ENCODE measurements at places on chromosomes 3 and 15. TPM values are rescaled to one million over a fixed set of nuclear protein-coding genes. Genes with fewer than 3 reads are reported as not detected.
A peak's percentile ranks its signal among the peaks of the same experiment; 100 is the strongest.

- peak overlapping the region; percentile 63 for H3K27ac ChIP-seq
- H3K27me3 ChIP-seq, result no peaks in the 10 kb centered on the region
- no peaks in the 10 kb centered on the region for H3K36me3 ChIP-seq
- peak; percentile 75 for DNase-seq
- peaks cover 35% of the 10 kb centered on the region for H3K4me1 ChIP-seq
Observed at GRCh38 chr3:143751643-143752178, 96.6 kb downstream of the SLC9A9 start.

DNA sequence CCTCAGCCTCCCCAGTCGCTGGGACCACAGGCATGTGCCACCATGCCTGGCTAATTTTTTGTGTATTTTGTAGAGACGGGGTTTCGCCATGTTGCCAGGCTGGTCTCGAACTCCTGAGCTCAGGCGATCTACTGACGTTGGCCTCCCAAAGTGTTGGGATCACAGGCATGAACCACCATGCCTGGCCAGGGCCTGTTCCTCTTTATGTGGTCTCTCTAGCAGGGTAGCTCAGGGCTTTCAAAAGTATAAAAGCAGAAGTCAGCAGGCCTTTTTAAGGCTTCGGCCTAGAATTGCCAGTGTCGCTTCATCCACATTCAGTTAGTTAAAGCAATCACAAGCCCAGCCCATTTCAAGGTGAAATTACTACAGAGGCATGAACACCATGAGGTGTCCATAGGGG lies 7.6 kb downstream of the VHL start:
- no peaks in the 10 kb centered on the region for H3K4me1 ChIP-seq
- no peak overlapping the region for H3K27ac ChIP-seq
- no peak for DNase-seq
- no peak overlapping the region for H3K4me3 ChIP-seq

- no peak overlapping the region for H3K4me3 ChIP-seq
- DNase-seq, result no peak
- no peaks in the 10 kb centered on the region for H3K4me1 ChIP-seq
Observed at GRCh38 chr3:27201492-27201891, 167.7 kb downstream of the NEK10 start.

DNA sequence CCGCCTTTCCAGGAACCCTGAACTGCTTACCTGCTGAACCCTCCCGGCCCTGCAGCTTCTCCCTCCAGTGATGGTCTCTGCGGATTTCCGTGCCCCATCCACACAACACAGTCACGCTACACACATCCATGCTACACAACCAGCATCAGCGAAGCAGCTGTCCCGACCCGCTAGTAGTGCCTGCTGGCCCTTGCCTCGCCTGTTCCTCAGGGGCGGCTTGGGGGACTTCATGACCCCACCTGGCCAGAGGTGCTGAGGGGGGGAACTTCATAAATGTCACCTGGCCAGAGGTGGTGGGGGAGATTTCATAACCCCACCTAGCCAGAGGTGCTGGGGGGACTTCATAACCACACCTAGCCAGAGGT lies 530 bp upstream of the TUBGCP5 start:
- no peaks in the 10 kb centered on the region for H3K36me3 ChIP-seq
- peak overlapping the region; percentile 78 for H3K4me3 ChIP-seq
- H3K27ac ChIP-seq, result peak overlapping the region; percentile 62
- no peaks in the 10 kb centered on the region for H3K27me3 ChIP-seq

DNA sequence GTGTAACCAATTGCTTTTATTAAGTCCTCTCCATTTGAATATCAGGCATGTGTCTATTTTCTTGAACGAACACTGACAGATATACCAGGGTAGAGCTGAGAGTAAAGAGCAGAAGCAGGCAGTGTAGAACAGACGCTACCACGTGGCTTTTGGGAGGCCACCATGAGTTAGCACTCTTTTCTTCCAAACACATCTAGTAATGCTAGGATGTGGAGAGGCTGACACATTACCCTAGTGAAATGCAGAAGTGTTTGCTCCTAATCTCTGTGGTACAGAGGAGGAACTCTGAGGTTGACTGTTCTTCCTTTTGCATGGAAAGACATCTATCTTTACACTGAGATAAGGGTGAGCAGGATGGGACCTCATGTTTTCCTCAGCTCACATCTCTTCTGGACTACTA lies 216.3 kb downstream of the SATB1 start:
- H3K4me1 ChIP-seq, result no peaks in the 10 kb centered on the region
- no peaks in the 10 kb centered on the region for H3K36me3 ChIP-seq
- DNase-seq, result no peak
- no peaks in the 10 kb centered on the region for H3K27me3 ChIP-seq
- H3K4me3 ChIP-seq, result no peak overlapping the region

DNA sequence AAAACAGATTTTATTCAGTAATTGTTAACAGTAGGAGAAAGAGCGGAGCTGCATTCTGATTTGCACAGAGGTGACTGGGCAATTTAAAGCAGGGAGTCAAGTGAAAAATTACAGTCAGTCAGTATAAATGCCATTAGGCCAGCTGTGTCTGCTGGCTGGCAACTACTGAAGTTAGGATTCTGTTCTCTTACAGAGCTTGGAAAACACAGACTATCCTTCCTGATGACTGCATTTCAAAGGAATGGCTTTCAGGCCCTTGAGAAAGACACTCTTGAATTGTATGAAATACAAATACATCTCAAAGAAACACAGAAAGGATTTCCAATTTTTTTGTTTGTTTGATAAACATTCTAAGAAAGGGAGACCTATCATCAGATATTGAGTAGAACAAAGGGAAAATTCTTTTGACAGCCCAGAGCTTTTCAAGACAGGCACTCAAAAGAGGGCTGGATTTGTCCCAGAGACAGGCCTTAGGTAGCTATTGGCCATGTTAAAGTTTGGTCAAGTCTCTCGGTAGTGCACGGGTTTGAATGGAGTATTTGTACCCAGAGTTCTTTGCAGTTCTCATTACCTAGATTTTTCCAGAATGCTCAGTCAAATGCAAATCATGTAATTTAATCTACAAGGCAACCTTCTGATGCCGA lies 551.2 kb upstream of the CCDC54 start:
- H3K4me1 ChIP-seq, result no peaks in the 10 kb centered on the region
- no peaks in the 10 kb centered on the region for H3K36me3 ChIP-seq
- H3K27me3 ChIP-seq, result no peaks in the 10 kb centered on the region
- DNase-seq, result no peak
- H3K4me3 ChIP-seq, result no peak overlapping the region
- no peak overlapping the region for H3K27ac ChIP-seq

DNA sequence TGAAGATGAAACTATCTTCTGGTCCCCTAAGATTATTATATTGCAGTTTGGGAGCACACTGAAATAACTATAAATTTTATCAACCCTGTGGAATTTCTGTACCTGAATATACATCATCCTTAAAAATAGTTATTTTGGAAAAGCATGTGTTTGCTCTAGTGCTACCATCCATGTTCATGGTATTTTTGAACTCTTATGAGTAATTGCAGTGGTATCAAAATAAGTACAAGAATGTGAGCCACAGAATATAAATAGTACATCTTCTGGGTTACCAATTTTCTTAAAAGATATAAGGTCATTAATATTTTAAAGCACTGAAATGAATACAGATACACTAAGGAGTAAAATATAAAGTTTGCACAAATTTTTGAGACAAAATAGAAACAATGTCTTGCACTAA lies 206.5 kb downstream of the CBLB start:
- DNase-seq, result no peak
- H3K4me1 ChIP-seq, result no peaks in the 10 kb centered on the region
- peaks cover 8% of the 10 kb centered on the region for H3K36me3 ChIP-seq
- H3K4me3 ChIP-seq, result no peak overlapping the region

DNA sequence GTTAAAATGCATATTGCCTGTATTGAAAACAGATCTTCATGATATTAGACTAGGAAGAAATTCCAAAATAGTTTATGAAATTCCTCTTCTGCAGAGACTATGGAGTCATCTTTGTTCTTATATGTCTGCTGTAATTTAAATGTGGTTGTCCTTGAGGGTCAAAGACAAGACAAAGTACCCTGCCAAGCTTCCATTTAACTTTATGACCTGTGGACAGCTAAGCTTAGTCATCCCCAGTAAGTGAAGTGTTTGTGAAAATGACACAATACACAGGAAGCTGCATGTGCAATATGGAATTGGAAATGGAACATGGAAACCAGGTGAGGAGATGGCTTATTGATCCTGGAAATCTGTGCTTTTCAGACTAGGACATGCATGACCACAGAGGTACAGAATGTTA lies 68.5 kb upstream of the GBE1 start:
- H3K27me3 ChIP-seq, result no peaks in the 10 kb centered on the region
- H3K4me3 ChIP-seq, result no peak overlapping the region
- H3K36me3 ChIP-seq, result no peaks in the 10 kb centered on the region

- peaks cover 52% of the 10 kb centered on the region for H3K36me3 ChIP-seq
- no peaks in the 10 kb centered on the region for H3K27me3 ChIP-seq
- no peak for DNase-seq
- no peak overlapping the region for H3K27ac ChIP-seq
- no peak overlapping the region for H3K4me3 ChIP-seq
Observed at GRCh38 chr3:182892226-182892625, 88.1 kb downstream of the DCUN1D1 start.

DNA sequence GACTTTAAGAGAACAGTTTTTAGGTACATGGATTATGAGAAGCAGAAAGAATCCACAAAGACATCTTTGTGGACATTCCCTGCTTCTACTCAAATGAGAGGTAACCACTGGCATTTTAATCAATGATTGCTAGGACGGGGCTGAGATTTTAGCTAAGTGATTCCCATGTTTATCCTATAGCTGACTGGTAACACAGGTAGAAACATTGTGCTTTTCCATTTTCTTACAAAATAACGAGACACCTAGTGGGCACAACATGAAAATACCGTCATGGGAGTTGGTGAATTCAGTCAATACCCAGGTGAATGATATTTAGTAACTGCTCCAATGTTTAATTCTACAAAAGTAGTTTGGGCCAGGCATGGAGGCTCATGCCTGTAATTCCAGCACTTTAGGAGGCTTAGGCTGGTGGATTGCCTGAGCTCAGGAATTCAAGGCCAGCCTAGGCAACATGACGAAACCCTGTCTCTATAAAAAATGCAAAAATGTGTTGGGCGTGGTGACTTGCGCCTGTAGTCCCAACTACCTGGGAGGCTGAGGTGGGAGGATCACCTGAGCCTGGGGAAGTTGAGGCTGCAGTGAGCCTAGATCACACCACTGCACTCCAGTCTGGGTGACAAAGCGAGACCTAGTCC lies 37.2 kb upstream of the DENND4A start:
- no peaks in the 10 kb centered on the region for H3K27me3 ChIP-seq
- no peak for DNase-seq
- H3K27ac ChIP-seq, result peak overlapping the region; percentile 78
- peak overlapping the region; percentile 39 for H3K4me3 ChIP-seq

- no peak overlapping the region for H3K4me3 ChIP-seq
- no peak overlapping the region for H3K27ac ChIP-seq
- no peaks in the 10 kb centered on the region for H3K36me3 ChIP-seq
- no peak for DNase-seq
Observed at GRCh38 chr3:123090728-123091531, 24.1 kb downstream of the PDIA5 start.

- H3K27ac ChIP-seq, result no peak overlapping the region
- H3K27me3 ChIP-seq, result no peaks in the 10 kb centered on the region
- no peak overlapping the region for H3K4me3 ChIP-seq
- DNase-seq, result no peak
- no peaks in the 10 kb centered on the region for H3K4me1 ChIP-seq
Observed at GRCh38 chr3:148246291-148246923, 451.3 kb upstream of the AGTR1 start.

DNA sequence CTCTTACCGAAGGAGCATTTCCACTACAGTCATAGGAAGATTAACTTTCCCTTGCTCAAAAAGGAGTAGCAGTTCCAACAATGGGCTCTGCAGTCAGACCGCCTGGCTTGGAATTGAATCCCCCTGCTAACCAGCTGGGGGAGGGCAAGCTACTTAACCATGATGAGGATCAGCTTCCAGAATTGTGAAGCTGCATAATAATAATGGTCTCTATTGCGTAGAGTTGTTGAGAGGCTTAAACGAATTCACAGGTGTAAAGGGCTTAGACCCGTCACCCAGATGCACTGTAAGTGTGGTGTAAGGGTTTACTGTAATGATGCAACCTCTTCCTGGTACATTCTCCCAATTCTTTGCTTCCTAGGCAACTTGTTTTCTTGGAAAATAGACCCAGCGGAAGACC lies 185.2 kb upstream of the RGMA start:
- no peak for DNase-seq
- no peaks in the 10 kb centered on the region for H3K36me3 ChIP-seq
- H3K4me1 ChIP-seq, result no peaks in the 10 kb centered on the region
- no peak overlapping the region for H3K4me3 ChIP-seq
- no peaks in the 10 kb centered on the region for H3K27me3 ChIP-seq
- no peak overlapping the region for H3K27ac ChIP-seq

DNA sequence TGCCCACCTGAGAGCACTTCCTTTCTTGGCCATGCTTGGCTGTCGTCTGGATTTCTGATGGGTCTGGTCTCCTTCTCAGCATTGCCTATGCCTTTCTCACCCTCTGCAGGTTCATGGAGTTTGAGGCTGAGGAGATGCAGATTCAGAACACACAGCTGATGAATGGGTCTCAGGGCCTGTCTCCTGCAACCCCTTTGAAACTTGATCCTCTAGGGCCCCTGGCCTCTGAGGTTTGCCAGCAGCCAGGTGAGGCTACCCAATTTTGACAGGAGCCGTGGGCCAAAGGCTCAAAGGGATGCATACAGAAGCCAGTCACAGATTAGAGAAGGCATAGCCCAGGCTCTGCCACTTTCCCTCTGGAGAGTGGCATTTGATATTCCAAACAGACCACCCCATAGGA lies 10.5 kb downstream of the NUTM1 start:
- peaks cover 12% of the 10 kb centered on the region for H3K36me3 ChIP-seq
- H3K4me1 ChIP-seq, result no peaks in the 10 kb centered on the region
- no peak for DNase-seq
- H3K27ac ChIP-seq, result no peak overlapping the region
- no peaks in the 10 kb centered on the region for H3K27me3 ChIP-seq

GRCh38 chr3:11389386-11390268 lies 117.4 kb downstream of the ATG7 start:
- no peak for DNase-seq
- no peaks in the 10 kb centered on the region for H3K27me3 ChIP-seq
- H3K4me3 ChIP-seq, result no peak overlapping the region
- H3K36me3 ChIP-seq, result no peaks in the 10 kb centered on the region
- H3K4me1 ChIP-seq, result peaks cover 3% of the 10 kb centered on the region

GRCh38 chr3:15810702-15811101 lies 12.9 kb upstream of the ANKRD28 start:
- H3K27me3 ChIP-seq, result no peaks in the 10 kb centered on the region
- no peak overlapping the region for H3K27ac ChIP-seq
- H3K4me3 ChIP-seq, result no peak overlapping the region
- DNase-seq, result no peak
- no peaks in the 10 kb centered on the region for H3K4me1 ChIP-seq

VIPR1 gene
- total RNA-seq, result 133 TPM

ITGA11 gene
- total RNA-seq, result 0.22 TPM

FEZF2 gene
- total RNA-seq, result not detected

RTP1 gene
- total RNA-seq, result not detected

ZMYND10 gene
- 1.7 TPM for total RNA-seq

IQCF5 gene
- not detected for total RNA-seq

TTC21A gene
- total RNA-seq, result 2.8 TPM

EBLN2 gene
- total RNA-seq, result 9.8 TPM
